ENCODE measurements at places on chromosomes 16 and 17.

- DNase-seq: no peak
Measured at GRCh38 chr16:69929480-69929879, 21.7 kb upstream of the CLEC18A start.

DNA sequence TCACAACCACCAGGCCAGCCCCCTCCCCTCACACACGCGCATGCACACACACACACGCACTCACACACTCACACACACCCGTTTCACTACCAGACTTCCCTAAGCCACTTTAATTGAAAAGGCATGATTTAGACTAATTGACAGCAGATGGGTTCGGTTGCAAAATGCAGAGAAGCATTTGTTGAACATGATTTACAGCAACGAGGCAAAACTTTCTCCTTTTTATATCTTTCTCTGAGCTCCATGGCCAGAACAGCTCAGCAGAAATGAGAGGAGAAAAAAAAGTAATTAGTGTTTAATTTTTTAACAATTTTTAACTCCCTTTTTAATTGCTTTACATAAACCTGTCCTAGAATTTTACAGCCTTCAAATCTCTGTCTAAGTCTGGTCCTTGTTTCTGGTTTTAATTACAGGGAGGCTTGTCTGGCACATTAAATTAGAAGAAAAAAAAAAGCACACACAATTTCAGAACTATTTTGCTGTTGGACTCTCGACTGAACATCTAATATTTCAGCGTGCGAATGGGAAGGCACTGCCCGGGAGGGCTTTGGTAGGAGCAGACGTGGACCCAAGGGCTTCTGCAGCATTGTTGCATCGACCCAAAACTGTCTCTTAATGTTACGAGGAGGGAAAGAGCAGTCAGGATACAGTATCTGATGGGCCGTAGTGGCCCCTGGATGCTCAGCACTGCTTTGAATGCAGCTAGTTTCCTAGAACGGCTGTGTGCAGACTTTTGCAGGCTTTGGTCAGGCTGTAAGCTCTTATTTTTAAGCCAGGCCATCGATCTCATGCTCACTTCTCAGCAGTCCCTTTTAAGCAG lies 255.9 kb downstream of the SOX9 start:
- DNase-seq: no peak

- no peak for DNase-seq
Measured at GRCh38 chr17:58001461-58002124, 5.5 kb downstream of the SRSF1 start.

DNA sequence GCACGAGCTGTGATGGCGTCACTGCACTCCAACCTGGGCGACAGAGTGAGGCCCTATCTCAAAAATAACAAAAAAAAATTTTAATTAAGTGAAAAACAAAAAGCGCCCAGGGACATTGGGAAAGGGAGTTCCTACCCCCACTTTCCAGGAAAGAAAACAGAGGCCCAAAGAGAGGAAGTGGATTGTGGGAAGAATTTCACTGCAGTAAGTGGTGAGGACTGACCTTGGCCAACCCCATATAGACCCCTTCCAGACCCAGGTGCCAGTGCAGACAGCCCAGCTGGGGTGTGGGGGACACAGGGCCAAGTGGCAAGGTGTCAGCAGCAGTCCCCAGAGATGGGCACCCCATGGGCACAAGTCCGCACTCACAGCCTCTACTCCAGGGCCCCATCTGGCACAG lies 29.0 kb upstream of the KRT17 start:
- DNase-seq: no peak

DNA sequence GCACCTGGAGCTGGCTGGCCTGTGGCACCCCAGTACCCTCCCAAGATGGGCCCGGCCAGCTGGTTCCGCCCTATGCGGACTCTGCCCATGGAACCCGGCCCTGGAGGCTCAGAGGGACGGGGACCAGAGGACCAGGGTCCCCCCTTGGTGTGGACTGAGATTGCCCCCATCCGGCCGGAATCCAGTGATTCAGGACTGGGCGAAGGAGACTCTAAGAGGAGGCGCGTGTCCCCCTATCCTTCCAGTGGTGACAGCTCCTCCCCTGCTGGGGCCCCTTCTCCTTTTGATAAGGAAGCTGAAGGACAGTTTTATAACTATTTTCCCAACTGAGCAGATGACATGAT lies 12.0 kb downstream of the TBX21 start:
- DNase-seq: no peak

- DNase-seq: no peak
Measured at GRCh38 chr17:63646488-63646806, 24.2 kb downstream of the MAP3K3 start.

DNA sequence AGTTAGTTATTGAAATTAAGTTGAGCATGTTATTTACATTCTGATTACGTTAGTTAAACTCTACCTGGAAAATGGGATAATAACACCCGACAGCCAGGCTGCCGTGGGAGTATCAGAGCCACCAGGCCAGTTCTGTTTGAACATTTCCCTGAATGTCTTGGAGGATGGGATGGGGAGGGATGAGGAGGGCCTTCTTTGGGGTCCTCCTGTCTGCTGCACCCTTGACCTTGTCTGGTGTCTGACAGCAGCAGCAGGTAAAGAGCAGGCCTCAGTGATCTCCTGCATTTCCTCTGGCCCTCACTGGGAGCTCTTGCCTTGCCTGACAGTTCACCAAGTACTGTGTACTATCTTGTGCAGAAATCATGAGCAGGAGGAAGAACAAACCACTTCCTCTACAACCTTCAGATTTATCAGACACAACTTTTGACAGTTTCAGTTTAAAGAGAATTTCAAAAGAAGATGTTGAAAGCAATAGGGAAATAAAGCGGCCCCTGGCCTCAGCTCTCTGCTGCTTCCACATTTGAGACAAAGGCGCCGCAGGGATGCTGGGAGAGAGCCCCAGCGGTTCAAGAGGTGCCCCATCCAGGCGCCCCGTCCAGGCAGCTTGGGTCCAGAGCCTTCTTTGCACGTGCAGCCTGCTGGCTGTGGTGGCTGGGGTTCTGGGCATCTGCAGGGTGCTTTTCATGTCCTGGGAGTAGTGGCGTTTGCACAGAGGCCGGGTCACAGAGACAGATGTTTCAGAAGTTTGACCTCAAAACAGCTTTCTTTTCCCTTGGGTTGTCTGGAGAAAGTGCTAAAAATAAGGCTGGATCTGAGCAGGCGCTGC lies 25.3 kb downstream of the CMIP start:
- no peak for DNase-seq

DNA sequence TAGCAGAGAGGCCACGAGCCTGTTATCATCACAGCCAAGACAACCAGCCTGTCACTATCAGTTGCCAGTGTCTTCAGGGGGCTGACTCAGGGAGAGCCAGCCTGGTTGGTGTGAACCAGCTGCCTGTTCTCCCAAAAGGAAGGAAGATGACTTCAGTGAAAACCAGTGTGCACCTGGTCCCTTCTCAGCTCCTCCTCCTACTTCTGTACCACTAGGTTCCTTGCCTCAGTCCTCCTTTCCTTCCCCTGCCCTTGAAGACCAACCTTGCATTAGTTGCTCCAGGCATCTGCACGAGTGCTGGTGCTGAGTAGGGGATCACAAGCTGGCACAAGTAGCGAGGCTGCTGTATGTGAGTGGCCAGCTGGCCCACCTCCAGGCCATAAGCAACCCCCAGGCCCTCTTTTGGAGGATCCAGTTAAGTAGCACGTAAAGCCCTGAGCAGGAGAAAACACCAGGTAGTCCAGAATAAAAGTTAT lies 8.5 kb downstream of the TUBG1 start:
- no peak for DNase-seq

- no peak for DNase-seq
Measured at GRCh38 chr17:66469890-66470289, 167.5 kb downstream of the PRKCA start.
